ENCODE measurements at places on chromosomes 3 and 15. TPM values are rescaled to one million over a fixed set of nuclear protein-coding genes. Genes with fewer than 3 reads are reported as not detected.

The MNS1 gene
- 2.6 TPM for total RNA-seq

The FANCD2OS gene
- total RNA-seq = not detected

The RBP2 gene
- total RNA-seq = not detected

The GNAI2 gene
- total RNA-seq = 45.2 TPM

Data from A549 treated with Hydrocortisone at 1 μM for 4 hours (cell line).